ENCODE measurements at places on chromosomes 12 and 14.
A peak's percentile ranks its signal among the peaks of the same experiment; 100 is the strongest.

DNA sequence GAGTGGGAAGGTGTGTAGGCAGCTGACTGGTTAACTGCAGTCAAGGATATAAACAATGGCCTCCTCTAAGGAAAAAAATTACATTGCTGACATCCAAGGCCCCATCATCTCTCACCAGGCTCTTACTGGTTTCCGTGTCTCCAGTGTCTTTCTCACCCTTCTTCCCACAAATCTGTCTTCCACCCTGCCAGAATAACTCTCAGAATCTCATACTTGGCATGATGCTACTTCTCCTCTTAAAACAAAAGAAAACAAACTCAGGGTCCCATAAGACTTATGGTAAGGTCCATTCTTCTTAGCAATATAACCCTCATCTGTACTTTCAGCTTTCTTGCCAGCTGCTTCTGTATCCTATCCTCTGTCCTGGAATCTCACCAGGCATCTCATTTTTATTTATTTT is 68.9 kb downstream of the SUSD6 start:
- no peak for DNase-seq

GRCh38 chr12:12521888-12522287 is 40.8 kb downstream of the DUSP16 start:
- no peak for DNase-seq

DNA sequence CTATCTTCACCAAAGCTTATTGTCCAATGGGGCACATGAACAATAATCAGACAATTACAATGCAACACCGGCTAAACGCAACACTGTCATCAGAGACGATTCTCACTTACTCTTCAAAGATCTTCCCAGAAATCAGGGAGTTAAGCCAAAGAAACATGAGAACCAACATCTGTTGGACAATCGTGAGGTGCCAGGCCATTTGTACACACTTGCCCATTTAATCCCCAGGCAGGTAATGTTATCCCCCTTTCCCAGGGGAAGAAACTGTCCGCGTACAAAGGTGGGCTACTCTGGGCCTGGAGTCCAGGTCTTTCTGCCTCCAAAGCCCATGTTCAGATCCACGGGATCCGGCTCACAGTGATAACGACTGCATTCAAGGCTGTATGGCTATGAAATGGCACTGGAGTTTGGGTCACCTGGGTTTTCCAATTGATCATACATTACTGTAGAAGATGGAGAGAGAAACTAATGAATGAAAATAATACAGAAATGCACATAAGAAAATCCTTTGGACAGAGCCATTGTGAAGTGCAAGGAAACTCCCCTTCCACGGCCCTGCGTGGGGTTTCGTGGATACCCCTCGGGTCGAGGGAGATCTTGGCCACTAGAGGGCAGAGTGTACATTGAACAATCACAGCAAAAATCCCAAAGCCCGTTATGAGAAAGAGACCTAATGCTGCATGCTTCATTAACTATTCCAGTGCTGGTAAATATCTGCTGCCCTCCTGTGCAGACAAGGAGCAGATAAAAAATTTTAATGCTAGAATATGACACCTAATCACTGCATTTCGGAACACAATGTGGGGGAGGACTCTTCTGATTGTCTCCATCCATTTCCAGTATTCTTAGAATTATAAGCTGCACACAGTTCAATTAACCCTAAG is 111.4 kb downstream of the EGLN3 start:
- DNase-seq = peak; percentile 24

DNA sequence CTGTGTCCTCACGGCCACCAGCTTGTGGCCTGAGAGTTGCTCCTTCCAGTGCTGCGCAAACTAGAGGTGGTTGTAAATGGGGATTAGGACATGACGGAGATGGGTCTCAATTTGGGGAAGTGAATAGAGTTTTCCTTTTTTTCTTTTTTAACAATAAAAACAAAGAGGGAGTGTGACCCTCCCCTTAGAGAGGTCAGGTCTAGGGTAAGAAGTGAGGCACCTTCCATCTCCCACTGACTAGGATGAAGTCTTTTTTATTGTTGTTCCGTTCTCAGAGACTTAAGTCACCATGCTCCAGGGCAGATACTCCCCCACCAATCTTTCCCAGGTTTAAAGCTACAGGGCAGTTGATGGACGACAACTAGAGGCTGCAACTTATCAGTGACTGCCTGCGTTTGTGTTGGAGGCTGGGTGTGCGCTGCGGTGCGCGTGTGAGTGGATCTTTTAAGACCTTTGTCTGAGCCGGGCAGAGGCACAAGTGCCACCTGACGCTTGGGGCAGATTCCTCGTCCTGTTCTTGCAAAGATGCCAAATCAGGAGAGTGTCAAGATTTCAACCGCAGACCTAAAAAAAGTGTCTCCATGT is 2.1 kb upstream of the GSC start:
- DNase-seq = no peak
